ENCODE measurements at places on chromosomes 13 and 19.
A peak's percentile ranks its signal among the peaks of the same experiment; 100 is the strongest.

DNA sequence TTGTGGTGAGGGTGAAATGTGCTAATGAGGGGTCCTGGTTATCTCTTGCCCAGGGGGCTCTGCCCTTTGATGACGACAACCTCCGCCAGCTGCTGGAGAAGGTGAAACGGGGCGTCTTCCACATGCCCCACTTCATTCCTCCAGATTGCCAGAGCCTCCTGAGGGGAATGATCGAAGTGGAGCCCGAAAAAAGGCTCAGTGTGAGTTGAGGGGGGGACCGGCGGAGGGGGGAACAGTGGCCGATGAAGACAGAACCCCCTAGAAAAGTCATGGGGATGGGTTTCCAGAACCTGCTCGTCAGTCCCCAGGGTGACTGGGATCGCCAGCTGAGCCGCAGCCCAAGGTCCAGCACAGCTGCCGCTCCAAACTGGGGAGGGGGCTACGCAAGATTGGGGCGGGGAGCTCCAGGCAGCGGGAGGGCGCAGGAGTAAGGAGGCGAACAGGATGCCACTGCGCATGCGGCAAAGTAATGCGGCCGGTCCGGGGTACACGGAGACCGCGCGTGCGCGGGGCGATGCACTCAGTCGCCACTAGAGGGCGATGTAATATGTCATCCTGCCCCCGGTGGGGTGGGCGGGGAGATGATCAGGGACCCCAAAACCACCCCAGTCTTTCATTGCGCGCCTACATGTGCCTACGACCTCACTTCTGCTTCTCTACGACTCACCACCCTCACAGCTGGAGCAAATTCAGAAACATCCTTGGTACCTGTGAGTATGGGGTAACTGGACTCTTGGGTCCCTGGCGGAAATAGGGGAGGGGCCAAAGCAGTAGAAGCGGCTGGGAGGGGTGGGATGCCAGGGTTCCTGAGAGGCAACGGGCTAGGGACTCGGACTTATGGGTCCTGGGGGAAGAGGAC lies 17.9 kb downstream of the BRSK1 start:
- DNase-seq, result peak; percentile 85

DNA sequence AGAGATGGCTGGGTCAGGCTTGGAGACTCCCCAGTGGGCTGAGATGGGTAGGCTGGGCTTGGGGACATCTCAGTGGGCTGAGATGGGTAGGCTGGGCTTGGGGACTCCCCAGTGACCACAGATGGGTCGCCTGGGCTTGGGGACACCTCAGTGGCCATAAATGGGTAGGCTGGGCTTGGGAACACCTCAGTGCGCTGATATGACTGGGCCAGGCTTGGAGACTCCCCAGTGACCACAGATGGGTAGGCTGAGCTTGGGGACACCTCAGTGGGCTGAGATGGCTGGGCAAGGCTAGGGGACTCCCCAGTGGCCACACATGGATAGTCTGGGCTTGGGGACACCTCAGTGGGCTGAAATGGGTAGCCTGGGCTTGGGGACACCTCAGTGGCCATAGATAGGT lies 12.8 kb downstream of the IQCN start:
- no peak for DNase-seq

DNA sequence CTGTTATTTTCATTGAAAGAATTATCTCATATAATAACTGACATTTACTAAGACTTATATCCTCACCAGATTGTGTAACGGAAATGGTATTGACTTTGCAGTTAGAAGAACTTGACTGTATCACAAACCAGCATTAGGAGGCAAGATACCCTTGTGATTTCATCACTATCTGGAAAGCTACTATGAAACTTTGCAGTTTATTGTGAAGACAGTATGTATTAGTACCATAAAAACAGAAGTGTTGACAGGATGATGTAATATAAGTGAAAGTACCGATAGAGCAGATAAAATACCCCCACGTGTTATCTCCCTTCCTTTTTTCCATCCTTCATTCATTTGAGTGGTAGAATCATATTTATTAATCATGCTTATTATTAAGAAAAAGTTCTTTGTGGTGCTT lies 365.7 kb upstream of the KLHL1 start:
- no peak for DNase-seq

- DNase-seq, result no peak
Observed at GRCh38 chr19:53466726-53467484, 628 bp upstream of the ZNF813 start.

GRCh38 chr13:75368167-75368566 lies 113.8 kb downstream of the TBC1D4 start:
- DNase-seq, result no peak

DNA sequence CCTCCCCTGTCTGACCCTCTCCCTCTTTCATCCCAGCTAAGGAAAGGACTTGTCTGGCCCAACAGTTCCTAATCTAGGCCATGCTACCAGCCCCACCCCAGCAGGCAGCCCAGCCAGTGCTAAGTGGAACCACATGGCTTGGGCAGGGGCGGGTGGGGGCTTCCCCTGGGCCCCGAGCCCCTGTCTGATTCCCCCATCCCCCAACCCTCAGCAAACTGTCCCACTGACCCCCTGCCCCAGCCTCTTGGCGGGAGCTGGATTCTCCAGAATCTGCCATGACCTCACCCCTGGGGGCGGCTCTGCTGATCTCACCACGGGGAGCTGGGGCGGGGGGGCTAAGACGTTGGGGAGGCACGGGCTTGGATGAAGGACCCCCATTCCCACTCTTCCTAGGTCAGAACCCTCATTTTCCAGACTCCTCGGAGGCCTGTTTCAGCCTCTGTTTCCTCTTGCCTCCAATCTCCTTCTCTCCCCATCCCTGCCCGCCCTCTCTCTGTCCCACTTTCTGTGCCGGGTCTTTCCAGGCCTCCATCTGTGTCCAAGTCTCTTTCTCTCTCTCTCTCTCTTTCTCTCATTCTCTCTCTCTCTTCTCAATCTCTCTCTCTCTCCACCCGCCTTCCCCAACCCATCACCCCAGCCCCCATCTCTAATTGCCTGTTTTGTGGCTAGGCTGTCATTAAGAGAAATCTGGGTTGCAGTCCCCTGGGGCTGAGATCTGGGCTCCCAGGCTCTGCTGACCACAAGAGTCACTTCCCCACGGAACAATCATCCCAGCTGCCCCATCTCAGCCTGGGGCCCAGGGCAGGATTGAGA lies 2.7 kb downstream of the COL5A3 start:
- no peak for DNase-seq

GRCh38 chr13:94716016-94716415 lies 3.7 kb upstream of the SOX21 start:
- no peak for DNase-seq

DNA sequence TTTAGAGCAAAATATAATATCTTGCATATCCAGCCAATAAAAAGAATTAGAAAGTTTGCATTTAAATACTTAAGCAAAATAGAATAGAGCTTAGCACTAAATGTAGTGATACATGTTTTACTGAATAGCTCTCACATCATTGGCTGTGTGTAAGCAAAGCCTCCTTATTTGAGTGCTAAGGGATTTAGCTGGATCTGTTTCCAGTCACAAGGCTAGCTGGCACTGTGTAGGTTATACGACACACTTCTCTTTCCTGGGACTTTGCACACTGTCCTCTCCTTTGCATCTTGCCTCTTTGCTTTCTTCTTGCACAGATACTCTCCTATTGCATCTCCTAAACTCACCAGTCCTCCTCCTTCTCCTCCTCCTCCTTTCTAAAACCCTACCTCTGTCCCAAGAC lies 423.8 kb downstream of the KLF5 start:
- DNase-seq, result no peak

DNA sequence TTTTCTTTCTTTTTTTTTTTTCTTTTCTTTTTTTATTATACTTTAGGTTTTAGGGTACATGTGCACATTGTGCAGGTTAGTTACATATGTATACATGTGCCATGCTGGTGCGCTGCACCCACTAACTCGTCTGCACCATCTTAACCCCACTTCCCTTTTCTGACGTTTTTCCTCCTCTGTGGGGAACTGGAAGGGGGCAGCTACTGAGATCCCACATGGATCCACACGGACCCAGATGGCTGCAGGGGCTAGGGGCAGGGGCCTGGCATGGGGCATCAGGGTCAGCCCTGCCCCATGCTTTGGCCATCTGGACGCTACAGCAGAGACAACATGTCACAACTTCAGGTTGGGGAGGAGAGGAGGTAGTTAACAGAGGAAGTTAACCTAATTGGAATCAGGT lies 54.3 kb downstream of the RUBCNL start:
- DNase-seq, result no peak

- DNase-seq, result no peak
Observed at GRCh38 chr13:33193428-33193974, 92.1 kb downstream of the STARD13 start.

DNA sequence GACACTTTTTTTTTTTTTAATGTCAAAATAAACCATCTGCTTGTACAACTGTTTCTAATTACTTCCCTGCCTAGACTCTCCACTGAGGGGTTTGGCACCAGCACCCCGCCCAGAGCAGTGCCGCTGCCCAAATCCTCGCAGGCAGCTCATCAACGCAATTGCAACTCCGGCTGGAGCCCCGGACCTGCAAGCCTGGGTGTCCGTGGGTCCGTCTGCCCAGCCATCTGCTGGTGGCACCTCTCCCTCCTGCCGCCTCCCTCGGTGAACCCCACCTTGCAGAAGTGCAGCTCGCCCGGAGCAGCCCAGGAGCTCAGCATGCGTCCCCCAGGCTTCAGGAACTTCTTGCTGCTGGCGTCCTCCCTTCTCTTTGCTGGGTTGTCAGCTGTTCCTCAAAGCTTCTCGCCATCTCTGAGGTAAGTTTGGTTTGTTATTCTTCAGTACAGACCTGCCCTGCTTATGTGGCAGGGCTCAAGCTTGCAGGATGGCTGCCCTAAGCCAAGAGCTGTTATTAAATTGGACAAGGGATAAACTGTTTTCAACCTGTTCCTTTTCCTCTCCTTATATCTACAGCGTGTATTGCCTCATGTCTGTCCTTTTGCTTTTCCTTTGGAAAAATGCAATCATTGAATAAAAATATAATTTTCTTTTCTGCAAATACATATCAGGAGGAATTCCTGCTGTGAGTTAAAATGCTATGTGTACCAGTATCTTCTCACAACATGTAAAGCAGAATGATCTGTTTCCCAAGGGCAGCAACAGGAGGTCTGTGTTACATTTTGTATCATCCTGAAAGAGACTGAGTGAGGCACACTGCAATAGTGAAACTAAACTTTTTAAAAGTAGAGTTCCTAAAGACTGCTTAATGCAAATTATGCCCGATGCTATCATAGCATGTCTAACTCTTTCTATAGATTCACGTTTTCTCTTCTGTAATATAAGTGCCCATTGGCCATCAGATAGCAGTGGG lies at the start of gene ITGBL1:
ITGBL1 (plus strand) TSS at position 157 of the 967 bp plus-strand sequence; CDS start at position 316, 159 bp downstream.
- no peak for DNase-seq

DNA sequence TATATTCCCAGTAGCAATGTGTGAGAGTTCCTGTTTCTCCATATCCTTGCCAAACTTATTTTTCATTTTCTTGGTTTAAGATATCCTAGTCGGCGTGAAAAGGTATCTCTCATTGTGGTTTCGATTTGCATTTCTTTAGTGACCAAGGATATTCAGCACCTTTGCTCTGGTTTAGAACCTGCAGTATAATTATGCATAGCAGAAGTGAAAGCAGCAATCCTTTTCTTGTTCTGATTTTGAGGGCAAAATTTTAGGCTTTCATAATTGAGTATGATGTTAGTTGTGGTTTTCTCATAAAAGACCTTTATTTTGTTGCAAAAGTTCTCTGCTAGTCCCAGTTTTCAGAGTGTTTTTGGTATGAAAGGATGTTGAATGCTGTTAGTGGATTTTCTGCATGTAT lies 491.0 kb downstream of the FGF9 start:
- no peak for DNase-seq

- peak; percentile 64 for DNase-seq
Observed at GRCh38 chr19:15332311-15332996, at the start of gene BRD4. BRD4 (minus strand) TSS chr19:15332539; CDS start chr19:15273099, 59,440 bp downstream.
